ENCODE measurements at places on chromosomes 11 and 22.
A peak's percentile ranks its signal among the peaks of the same experiment; 100 is the strongest.

DNA sequence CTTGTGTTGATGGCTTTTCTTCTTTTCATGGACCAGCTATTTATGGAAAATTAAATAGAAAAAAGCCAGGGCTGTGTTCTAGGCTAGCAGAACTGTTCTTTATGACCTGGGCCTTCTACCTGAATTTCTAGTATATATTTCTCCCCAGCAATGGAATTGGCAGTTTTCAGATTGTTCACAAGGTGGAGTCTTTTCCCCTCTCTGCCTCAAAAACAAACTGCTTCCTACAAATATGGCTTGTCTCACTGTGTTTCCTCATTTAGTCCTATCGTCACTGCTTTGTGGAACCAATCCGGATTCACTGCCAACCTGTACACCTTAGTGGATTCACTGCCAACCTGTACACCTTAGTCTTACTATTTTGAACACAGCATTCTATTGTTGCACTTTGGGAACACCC is 5.0 kb upstream of the APOL5 start:
- DNase-seq: no peak

- no peak for DNase-seq
Measured at GRCh38 chr11:45834298-45834756, 12.9 kb upstream of the CRY2 start.

DNA sequence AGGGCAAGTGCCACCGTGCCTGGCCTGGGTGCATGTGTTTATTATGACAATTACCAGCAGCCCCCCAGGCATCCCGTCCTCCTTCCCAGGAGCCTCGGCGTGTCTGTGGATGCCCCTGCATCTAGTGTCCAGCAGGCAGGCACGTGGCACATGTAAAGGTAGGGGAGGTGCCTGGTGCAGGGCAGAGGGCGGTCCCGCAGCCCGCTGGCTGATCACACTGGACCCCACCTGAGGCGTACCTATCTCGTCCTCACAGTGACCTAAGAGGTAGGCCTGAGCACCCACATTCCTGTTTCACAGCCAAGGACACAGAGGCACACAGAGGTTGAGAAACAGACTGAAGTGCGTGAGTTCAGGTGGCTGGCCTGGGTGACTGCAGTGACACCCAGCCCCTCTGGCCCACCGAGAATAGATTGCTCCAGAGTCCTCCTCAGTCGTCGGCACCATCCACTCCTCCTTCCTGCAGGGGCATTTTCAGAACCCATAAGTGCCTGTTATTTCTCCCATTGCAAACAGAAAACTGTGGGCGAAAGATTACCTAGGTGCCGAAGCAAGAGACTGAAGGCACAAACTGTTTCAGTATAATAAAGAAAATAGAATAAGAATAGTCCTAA is 3.0 kb upstream of the PHRF1 start:
- no peak for DNase-seq

DNA sequence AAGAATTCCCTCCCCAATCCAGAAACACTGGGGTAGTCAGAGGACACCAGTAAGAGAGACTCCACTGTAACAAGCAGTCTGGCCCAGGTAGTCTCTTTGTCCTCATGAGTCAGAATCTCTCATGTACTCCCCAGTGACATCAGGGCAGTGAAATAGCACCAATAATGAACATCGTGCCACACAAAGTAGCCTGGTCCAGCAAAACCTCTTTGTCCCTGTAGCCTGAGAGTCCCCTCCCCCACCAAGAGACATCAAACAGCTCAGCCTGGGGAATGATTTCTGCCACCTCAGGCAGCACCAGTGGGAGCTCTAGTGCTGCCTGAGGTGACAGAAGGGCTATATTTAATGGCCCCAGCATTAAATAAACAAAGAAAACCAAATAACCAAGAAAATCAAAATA is 88.1 kb downstream of the SBF2 start:
- no peak for DNase-seq

- DNase-seq: no peak
Measured at GRCh38 chr11:117453886-117454563, 126.4 kb downstream of the CEP164 start.

DNA sequence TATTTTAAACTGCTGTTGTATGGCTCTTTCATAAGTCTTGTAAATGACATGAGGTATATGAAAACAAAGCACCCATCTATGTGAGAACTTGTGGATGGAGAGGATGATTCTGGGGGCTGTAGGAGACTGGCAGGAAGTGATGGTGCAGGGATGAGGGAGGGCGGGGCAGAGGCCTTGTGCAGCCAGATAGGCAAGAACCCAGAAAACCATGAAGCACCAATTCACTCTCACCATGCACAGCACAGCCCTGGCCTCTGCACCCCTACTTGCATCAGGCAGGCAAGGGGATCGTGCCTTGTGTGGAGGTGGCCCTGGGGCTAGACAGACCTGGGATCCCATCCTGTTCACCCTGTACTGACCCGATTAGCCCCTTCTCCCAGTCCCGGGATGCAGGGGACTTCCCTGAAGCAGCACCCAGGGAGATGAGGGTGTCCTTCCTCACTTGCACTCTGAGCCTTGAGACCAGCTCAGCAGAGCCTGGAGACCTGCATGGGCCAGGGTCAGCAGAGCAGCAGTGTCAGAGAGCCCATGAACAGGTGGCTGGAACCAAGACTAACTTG is 85.5 kb downstream of the MORC2 start:
- DNase-seq: no peak

DNA sequence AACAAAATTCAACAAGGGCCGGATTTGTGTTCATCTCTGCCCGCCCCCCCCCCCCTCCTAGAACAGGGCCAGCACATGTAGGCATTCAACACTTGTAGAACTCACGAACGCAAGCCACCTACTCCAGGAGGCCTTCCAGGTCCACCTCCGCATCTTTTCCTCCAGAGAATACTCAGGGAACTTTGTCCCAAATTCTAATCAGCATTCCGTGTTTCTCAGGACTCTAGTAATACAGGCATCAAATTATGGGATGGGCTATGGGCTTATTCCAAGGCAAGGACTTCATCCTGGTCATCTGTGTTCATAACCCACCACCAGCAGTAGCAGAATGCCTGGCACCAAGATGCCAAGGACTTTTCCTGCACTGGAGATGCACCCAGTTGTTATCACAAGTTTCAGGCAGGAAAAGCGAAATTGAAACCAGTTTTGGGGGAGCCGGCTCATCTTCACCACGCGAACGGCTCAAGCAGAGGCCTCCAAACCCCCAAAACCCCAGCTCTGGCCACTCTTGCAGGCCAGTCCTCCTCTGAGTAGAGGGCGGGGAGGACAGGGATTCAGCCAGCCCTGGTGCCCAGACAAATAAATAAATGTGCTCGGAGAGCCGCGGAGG is 462 bp downstream of the UBE2L6 start:
- DNase-seq: no peak

DNA sequence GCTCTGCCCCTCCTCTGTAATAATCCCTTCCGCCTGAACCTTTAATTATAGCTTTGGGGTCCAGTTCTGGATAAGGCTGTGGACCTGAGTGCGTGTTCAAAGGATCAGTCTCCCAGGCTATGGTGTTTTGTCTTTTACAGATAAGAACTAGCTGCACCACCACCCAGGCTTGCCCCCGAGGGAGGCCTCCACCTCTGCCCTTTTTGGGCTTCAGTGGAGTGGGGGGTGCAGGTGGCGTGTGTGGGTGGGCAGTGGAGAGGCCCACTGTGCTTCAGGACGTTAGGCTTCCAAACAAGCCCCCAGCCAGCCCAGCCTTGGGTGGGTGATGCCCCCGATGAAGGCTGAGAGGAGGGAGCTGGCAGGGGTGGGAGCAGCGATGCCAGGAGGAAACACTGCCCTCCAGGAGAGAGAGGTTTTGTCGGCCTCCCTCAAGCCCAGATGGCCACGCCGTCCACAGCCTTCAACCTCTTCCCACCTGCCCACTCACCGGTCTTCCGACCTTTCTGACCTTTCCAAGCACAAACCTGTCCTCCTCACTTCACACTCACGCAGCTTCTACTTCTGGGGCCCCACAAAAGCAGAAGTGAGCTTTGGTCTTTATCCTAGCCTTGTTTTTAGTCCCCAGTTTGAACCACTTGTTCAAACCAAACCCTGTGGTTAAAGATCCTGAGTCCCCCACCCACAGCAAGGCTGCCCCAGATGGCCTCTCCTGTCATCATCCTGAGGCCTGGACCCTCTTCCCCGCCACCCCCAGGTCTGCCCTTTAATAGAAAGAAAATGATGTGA is 20.4 kb downstream of the PSMD13 start:
- no peak for DNase-seq

DNA sequence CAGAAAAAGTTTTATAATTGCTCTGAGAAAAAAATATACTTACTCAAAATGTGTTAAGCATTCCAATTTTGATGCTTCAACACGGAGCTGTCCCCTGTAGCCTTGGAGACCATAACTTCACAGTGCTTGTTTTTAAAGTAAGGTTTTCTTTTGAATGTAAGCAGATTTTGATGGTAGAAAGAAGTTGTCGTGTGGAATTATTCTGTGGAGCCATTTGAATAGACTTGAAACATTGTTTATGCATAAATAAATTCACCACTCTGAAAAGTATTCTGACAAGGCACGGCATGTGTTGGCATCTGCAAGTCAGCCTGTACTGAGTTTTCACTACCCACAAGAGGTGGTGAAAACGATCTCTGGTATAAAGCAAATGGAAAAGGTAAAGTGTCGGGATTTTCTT is 115.5 kb downstream of the UVRAG start:
- no peak for DNase-seq

DNA sequence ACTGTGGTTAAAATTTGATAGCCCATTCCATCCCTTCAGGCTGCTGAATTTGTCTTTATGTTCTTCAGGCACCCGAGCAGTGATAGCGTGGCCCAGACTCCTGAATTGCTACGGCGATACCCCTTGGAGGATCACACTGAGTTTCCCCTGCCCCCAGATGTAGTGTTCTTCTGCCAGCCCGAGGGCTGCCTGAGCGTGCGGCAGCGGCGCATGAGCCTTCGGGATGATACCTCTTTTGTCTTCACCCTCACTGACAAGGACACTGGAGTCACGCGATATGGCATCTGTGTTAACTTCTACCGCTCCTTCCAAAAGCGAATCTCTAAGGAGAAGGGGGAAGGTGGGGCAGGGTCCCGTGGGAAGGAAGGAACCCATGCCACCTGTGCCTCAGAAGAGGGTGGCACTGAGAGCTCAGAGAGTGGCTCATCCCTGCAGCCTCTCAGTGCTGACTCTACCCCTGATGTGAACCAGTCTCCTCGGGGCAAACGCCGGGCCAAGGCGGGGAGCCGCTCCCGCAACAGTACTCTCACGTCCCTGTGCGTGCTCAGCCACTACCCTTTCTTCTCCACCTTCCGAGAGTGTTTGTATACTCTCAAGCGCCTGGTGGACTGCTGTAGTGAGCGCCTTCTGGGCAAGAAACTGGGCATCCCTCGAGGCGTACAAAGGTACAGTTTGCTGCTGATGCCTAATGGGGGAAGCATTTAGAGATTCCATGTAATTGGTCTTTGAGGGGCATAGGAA is 4.7 kb downstream of the MADD start:
- DNase-seq: no peak

- no peak for DNase-seq
Measured at GRCh38 chr11:94860333-94860732, 92.2 kb downstream of the AMOTL1 start.

- no peak for DNase-seq
Measured at GRCh38 chr11:36218283-36218921, 70.8 kb downstream of the COMMD9 start.

GRCh38 chr22:50695421-50696250 is 23.0 kb downstream of the SHANK3 start:
- no peak for DNase-seq

GRCh38 chr11:82972103-82972502 is 70.6 kb downstream of the DDIAS start:
- DNase-seq: no peak

- no peak for DNase-seq
Measured at GRCh38 chr11:115699326-115699725, 195.1 kb upstream of the CADM1 start.

DNA sequence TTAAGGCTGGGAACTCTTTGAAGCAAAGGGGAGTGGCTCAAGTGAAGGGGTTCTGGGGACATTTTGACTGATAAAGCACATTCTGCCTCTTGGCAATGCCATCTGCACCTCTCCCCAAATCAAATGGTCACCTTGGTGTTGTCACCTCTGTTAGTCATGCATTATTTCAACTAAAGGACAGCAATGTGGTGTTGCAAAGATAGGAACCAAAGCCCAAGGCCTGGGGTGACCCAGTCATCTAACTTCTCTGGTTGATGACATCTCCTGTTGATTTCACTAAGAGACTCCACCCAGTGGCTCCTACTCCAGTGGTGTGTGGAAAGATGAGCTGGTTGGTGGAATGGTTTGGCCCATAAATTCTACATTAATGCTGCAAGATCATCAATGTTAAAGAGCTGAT is 7.8 kb upstream of the MS4A1 start:
- no peak for DNase-seq

DNA sequence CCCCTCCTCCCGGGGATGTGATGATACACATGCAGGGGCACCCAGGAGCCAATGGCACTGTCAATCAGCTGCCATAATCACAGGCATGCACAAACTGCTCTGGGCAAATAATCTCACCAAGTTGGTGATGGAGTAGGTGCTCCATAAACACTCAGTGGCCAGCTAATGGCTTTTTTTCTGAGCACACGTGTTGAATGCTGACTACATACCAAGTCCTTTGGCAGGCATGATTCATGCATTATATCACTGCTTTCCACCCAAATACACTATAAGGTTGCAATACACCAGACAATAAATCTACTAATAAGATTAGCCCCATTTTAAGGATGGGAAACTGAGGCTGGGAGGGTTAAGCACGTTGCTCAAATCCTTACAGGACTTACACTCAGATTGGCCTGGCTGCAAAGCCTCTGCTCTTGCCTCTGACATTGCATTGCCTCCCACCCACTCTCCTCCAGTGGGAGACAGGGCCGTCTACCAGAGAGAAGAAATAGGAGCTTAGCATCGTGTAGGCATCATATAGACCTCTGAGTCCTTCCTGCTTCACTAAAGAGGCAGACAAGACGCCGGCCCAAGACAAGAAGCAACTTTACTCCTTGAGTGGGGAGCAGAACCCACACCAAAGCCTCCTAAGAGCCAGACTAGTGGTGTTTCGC is 32.7 kb upstream of the ACCSL start:
- DNase-seq: peak; percentile 21

GRCh38 chr11:111694851-111695250 is 71.3 kb downstream of the PPP2R1B start:
- DNase-seq: peak; percentile 24

DNA sequence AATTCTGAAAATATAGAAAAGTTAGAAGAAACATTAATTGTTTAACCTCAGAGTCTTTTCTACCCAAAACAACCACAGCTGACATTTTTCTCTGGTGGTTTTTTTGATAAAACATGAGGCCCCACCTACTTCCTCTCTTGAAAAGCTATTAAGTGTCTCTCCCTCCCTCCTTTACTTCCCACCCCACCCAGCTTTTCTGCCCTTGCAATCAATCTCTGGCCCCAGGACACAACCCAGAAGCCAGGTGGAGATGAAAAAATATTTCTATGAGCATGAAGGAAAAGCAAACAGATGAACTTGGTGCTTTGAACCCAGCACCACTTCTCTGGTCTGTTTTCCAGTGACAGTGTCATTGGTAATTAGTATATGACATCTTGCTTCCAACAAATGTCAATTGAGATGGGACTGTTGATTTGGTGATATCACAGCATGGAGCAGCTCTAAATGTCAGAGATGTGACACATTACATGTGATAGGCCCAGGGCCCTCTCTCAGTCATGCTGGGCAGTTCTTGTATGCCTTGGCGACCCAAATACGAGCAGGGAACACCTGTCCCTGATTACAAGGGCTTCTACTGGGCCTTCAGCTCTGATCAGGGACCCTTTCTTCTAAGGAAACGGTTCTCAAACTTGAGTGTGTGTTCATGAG is 23.9 kb upstream of the TMPRSS13 start:
- no peak for DNase-seq
